Forelimb muscle (tissue), 1 donor: ENCODE measurements at places on chromosomes 5 and 9. TPM values are rescaled to one million over a fixed set of nuclear protein-coding genes. Genes with fewer than 3 reads are reported as not detected.

GRCh38 chr9:93471124-93471523, 17.7 kb upstream of the FAM120AOS start:
- DNase-seq = no peak

Gene MCIDAS
- not detected for polyA plus RNA-seq

DNA sequence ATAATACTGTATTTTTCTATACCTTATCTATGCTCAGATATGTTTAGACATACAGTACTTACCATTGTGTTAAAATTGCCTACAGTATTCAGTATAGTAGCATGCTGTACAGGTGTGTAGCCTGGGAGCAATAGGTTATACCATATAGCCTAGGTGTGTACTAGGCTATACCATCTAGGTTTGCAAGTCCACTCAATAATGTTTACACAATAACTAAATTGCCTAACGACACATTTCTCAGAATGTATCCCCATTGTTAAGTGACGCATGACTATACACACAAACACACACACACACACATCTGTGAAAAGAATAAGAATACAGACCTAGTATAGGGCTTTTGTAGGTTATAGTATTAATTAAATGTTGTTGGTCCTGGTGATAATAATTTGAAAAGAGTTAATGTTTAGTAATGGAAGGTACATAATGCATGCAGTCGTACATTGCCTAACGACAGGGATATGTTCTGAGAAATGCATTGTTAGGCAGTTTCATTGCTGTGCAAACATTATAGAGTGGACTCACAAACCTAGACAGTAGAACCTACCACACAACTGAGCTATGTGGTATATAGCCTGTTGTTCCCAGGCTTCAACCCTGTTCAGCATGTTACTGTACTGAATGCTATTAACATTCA, 13.6 kb downstream of the TDRD7 start:
- DNase-seq = no peak

Gene LCP2
- polyA plus RNA-seq = 4.2 TPM

DNA sequence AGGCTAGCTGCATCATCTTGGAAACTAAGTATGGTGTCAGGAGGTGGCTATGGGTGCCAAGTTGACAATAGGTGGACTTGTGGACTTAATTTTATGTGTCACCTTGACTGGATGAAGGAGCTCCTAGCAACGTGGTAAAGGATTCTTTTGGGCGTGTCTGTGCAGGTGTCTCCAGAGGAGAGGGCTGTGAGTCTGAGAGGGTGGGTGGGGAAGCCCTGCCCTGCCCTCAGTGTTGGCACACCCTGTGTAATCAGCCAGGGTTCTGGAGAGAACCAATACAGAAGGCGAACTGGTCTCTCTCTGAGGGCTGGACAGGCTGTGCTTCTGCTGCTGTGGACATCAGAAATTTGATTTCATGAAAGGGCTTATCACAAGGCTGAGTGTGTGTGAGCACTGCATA, 61.0 kb downstream of the GTF3C4 start:
- DNase-seq = no peak

DNA sequence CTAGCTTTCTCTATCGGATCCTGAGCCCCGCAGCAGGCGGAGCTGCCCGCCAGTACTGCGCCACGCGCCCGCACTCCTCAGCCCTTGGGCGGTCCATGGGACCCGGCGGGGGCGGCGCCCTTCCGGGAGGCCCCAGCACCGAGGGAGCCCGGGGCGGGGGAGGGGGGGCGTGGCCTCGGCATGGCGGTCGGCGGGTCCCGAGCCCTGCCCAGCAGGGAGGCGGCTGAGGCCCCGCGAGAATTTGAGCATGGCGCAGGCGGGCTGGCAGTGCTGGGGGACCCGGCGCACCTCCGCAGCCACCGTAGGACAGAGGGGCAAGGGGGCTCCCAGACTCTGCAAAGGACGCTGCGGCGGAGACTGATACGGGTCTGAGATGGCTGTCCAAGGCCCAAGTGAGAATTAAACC, 6.8 kb downstream of the ZDHHC11B start:
- no peak for DNase-seq

DNA sequence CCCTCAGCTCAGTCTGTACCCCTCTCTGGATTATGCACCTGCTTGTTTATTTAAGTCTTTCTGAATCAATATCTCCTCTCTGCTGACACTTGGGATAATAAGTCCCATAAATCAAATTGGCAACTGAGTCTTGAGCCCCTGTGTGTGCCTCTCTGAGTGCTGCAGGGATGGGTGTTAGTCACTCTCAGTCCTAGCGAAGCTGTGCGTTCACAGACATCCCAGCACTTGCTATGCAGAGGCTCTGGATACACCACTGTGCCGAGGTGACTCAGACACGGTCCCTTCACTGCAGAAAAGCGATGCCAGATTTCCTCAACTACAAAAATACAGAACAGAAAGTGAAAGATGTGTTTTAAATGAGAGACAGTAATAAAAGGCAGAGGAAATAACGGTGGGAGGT, 4.1 kb upstream of the KCNMB1 start:
- no peak for DNase-seq

DNA sequence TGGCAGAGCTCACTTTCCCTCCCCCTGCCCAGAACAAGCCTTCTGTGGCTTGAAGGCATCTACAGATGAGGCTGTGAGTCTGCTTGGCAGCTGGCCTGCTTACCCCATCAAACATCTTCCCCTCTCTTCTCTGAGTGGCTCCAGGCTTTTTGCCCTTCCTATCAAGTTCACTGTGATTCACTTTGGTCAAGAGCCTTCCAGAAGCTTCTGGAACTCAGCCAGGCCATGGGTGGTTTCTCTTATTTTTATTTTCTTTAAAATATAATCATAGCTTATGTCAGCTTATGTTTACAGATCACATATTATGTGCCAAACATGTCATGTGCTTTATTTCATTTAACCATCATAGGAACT, 267.0 kb downstream of the SEC61B start:
- no peak for DNase-seq

DNA sequence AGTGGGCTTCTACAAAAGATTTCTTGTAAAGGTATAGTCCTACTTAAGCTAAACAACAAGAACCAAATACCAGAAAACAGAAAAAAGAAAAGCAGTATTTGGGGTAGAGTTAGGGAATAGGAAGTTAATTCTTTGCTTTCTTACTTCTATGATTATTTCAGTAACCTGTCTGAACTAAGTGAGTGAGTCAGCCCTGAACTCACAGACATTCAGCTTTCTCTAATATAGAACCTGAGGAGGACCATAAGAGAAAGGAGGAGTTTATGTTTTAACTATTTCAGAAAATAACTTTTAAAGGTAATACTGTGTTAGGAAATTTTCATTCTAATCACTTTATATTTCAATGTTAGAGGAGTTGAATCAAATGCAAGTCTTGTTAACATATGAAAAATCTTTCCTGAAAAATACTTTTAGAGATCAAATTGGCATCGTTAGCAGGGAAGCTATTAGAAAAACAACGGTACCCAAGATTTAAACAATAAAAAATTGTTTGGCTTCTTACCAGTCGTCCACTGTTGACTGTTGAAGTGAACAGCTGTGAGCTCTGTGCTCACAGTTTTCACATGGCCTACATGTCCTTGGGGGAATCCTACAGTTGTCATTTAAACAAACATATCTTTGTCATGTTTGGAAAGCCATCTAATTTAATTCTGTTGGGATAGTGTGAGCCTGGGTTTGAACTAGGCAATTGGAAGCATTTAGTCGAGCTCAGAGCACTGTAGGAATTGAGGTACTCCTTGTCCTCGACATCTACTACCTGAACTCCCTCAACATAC, 19.9 kb upstream of the ZFAND5 start:
- peak; percentile 11 for DNase-seq

- DNase-seq = peak; percentile 34
These were observed 70.8 kb upstream of the LPCAT1 start for GRCh38 chr5:1594357-1595106.

- DNase-seq = no peak
These were observed 6.0 kb downstream of the RAPGEF6 start for GRCh38 chr5:131628990-131629389.

Gene TRIM41
- polyA plus RNA-seq = 17.3 TPM

Gene C5orf58
- 0.59 TPM for polyA plus RNA-seq

Gene MLANA
- 0.80 TPM for polyA plus RNA-seq

DNA sequence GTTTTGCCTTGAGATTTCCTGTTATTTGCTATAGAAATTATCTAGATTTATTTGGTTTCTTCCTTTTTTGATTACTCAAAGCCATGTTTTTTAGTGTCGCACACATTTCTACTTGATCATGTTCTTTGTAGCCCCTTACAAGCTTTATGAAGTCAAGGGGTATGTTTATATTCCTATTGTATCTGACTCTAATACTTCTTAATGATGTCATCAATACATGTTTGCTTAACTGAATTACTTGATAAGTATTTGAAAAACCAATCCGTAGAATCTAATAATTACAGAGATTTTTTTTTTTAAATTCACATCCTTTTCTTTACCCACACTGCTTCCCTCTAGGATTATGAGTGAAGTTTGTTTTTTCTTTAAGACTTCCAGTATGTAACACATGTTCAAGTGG, 53.0 kb downstream of the CDC42SE2 start:
- DNase-seq = no peak

GRCh38 chr9:110954822-110955291, 83.4 kb downstream of the LPAR1 start:
- DNase-seq = no peak

DNA sequence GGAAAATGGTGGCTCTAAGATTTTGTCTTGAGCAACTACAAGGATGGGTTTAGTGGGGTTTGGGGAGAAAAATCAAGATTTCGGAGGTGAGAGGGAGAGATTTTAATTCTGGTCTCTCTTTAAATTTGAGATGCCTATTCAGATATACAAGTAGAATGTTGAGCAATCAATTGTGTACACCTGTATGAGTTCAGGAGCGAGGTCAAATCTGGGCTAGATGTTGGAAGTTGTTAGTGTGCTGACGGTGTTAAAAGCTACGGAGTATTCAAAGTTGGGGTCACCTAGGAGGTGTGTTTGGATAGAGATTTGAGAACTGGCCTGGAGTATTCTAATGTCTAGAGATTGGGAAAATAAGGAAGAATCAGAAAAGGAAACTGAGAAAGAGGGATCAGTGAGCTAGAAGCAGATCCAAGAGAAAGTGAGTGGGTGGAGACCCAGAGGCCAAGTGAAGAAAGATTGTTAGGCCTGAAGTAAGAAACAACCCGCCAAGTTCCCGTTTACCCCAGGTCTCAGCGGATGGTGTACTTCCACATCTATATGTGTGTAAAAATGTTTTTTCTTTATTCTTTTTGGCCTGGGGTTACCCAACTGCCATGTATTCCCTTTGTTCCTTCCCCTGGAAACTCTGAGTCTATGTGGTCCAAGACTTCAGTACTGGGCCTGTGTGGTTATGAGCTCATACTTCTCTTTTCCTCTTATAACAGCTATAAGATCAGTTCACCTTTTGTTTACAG, 11.9 kb upstream of the ARHGAP26 start:
- no peak for DNase-seq

DNA sequence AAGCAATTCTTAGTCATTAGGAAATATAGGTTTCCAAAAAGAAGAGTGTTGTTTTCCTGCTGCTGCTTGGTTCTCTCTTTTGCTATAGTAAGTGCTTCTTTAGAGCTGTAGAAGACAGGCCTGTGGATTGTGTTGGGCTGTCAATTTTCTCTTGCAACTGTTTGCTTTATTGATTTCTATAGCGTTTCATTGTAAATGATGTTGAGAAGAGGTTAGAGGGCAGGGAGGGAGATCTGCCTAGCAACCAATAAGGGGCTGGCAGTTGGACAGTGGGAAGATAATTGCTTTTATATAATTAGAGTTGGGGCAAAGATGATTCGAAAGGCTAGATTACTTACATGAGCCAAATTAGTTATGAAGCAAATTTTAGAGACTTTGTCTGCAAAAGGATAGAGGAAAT, 11.1 kb downstream of the UNC13B start:
- DNase-seq = no peak

Gene SOHLH1
- not detected for polyA plus RNA-seq

GRCh38 chr9:38232895-38233294, 159.6 kb upstream of the ALDH1B1 start:
- no peak for DNase-seq

Gene IQGAP2
- 8.2 TPM for polyA plus RNA-seq

GRCh38 chr5:124231230-124231629, 515.2 kb downstream of the ZNF608 start:
- no peak for DNase-seq

DNA sequence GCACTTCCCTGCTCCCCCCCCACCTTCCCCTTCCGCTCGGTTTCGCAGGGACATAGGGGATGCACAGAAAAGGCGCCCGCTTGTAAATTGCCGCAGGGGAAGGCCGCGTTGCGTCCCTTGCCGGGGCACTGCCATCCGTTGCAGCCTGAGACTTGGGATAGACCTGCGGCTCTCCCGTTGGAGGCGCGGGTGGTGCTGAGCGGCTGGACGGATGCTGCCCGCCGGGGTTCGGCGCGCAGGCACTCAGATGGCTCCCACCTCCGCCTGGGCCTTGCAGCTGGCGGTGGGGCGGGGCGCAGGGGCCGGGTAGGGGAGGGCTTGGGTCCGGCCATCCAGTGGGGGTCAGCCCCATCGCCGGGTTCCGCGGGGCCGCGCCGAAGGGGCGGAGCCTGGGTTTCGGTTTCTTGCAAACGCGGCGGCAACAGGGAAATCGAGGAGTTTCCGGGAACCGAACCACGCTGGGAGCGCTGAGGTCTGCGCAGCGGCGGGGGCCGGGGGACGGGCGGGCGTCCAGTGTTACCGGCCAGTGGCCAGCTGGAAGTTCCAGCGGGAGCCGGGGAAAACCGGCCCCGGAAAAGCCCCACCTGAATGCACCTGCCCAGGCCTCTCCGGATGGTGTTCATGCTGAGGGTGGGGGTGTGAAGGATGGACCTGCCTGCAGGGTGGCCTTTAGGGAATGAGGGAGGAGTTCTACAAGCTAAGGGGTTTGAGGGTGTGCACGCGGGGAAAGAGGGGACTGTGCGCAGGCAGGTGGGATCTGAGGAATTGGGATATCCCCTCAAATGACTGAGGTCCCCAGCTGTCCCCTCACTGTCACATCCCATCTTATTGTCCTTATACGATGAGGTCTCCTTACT, 6.3 kb upstream of the IRF1 start:
- DNase-seq = peak; percentile 55

DNA sequence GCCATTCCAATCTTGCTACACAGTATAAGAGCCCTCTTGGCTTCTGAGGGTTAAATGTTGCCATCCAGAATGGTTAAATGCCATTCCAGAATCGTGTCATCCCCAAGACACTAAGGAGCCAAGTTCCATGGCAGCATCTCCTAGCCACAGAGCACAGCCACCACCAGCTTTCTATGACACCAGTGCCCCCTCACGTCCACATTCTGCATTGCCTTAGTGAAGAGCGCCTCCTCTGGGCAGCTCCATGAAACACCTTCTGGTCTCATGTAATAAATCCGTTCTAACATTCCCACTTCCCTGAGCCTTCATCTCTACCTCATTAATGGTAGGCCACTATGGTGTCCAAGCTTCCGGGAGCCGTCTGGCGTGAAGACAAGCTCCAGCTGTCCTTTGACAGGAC, 12.4 kb downstream of the CBY3 start:
- no peak for DNase-seq
